ENCODE measurements at places on chromosomes 2 and 18.

GRCh38 chr2:109110170-109110569 lies 18.8 kb upstream of the SH3RF3 start:
- DNase-seq: no peak

DNA sequence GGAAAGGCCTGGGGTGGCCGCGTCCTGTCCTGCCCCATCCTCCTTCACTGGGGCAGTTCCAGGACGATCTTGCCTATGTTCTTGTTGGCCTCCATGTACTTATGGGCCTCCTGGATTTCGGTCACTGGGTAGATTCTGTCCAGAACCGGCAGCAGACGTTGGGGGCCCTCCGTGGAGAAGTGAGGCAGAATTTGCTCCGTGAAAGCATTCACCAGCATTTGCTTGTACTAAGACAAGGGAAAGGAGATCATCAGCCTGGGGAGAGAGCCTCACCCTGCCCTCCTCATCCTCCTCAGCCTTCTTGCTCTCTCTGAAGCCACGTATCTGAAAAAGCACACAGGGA lies 1.4 kb upstream of the SF3B6 start:
- no peak for DNase-seq

DNA sequence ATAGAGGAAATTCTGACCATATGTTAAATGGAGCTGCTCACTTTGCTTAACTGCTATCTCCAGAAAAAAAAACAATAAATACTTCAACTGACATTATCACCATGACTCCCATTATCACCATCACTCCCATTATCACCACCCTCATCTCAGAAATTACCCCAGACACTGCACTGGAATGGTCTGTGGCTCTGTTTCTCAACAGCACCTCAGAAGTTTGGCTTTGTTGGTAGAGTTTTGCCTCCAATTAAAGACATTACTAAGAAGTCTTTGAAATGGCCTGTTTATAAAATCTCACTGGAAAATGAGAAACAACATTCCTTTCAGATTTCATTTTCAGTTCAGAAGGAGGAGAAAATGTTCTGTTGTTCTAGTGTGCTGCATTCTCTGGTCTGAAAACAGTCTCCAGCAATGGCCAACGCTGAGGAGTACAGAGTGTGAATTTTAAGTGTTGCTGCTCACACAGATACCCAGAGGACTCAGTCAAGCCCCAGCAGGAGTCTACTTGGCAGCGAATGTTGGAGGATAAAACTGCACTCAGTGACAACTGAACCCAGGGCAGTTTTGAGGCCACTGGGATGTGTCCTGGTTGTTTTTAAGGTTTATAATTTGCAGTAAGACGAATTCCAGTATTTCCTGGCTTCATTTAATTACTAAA lies 364.5 kb upstream of the CDH2 start:
- DNase-seq: no peak

DNA sequence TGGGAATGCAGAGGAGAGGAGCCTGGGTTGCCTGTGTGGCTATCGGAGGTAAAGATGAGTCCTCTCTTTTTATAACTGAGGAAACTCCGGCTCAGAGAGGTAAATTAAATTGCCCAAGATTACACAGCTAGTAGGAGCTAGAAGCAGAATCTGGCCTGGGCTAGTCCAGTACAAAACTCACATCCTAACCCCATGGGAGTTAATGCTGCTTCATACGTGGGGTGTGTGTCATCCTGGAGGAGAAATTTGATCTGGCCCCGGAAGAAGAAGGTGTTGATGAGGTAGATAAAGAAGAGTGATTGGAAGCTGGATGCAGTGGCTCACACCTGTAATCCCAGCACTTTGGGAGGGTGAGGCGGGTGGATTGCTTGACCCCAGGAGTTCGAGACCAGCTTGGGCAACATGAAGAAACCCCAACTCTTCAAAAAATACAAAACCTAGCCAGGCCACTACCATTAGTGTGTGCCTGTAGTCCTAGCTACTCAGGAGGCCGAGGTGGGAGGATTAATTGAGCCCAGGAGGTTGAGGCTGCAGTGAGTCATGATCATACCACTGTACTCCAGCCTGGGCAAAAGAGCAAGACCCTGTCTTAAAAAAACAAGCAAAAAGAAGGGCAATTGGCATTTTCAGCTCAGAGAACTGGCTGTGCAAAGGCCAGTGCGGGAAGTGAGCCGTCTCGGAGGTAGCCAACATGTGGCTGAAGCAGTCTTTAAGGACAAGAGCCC lies 33.7 kb downstream of the CTIF start:
- no peak for DNase-seq

- DNase-seq: no peak
Observed at GRCh38 chr2:65329525-65329924, 101.9 kb downstream of the ACTR2 start.
